GM23338 (cell line): ENCODE measurements at places on chromosomes 7 and 10.

DNA sequence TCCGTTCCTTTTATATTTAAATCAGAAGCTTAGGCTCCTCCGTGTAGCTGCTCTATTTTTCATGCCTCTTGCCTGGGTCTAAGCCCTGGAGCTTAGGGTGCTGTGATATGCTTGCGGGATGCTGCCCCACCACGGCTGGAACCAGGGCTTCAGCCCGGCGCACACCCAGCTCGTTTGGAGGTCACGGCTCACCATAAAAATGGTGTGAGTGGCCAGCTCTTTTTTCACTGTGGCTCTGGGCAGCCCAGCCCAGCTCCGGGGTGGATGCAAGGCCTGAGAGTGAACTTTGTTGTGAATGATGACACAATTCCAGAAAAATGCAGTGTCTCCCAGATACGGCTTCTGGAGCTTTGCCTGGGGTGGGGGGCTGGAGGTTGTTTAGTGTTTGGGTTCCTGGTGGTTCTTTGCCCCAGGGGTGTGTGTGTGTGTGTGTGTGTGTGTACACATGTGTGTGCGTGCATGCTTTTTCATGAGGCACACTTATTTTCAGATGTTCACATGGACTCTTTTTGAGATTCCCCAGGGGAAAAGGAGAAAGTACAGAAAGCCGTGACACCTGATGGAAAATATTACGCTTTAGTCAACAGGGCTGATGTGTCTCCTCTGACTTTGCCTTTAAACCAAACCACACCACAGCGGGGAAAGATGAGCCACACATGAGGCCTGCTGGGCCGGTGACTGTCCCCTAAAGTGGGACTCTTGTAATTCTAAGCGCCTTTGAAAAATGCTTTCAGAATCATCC, 46.2 kb downstream of the GRK5 start:
- peak; percentile 25 for DNase-seq

GRCh38 chr10:71840958-71841335, 10.1 kb downstream of the PSAP start:
- DNase-seq: no peak

- no peak for DNase-seq
Observed at GRCh38 chr7:123690550-123690949, 34.9 kb downstream of the LMOD2 start.

- peak; percentile 80 for DNase-seq
Observed at GRCh38 chr7:37732253-37732652, 48.7 kb downstream of the GPR141 start.

- DNase-seq: no peak
Observed at GRCh38 chr10:5894873-5895272, 4.8 kb downstream of the FBH1 start.

DNA sequence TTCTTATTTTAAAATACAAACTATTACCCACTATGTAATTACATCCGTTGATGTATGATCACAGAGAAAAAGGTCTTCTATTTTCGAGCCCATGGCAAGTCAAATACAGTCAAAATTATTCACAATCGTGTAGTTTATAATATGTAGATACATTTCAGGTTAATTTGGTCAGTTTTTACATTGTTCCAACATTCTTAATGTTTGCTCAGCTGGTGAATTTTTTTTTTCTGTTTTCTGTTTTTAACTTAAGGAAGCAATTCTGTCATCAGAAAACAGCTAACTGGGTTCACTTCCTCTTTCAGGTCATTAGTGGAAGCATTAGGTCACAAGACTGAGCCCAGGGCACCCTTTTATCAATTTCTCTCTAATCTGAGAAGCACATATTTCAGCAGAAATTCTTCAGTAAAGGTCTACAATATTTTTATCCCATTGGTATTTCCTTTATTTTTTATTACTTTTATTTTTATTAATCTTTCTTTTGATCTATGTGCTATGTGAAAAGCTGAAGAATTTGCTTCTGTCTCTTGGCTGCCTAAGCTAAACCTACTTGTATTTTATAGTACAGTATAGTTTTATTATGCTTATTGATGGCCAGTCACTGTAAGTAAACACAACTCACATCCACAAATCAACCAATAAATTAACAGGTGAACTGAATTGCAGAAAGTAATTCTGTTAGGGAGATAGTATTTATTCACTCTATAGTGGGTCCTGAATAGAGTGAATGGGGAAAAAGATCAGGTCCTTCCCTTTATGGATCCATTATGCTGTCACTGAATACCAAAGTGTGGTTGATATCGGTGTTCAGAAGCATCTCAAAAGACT, 84.6 kb downstream of the ICA1 start:
- DNase-seq: no peak
